ENCODE measurements at places on chromosomes 3 and 15.
A peak's percentile ranks its signal among the peaks of the same experiment; 100 is the strongest.

GRCh38 chr3:187359798-187360486, 8.2 kb upstream of the RTP4 start:
- DNase-seq: no peak

DNA sequence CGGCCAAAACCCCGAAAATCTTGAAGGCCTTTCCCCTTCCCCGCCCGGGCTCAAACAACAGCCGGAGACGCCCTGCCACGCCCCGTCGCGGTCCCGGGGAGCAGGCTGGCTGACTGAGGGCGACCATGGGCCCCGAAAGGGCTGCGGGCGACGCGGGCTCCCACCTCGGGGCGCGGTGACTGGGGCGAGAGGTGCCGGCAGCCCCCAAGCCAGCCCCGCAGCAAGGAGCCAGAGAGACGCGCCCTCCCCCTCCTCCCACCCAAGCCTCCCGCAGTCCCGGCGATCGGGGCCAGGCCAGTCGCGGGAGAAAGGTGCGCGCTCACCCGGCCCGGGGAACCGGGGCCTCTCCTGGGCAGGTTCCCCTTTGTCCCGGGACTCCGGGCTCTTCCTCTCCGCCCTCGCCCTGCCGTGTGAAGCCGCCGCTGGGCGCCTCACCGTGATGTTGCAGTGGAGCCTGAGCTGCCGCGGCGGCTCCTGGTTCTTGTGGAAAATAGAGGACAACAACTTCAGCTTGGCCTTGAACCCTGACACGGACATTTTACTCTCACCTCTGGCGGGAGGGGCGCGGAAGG, 30.6 kb upstream of the ZSCAN2 start:
- peak; percentile 44 for DNase-seq

DNA sequence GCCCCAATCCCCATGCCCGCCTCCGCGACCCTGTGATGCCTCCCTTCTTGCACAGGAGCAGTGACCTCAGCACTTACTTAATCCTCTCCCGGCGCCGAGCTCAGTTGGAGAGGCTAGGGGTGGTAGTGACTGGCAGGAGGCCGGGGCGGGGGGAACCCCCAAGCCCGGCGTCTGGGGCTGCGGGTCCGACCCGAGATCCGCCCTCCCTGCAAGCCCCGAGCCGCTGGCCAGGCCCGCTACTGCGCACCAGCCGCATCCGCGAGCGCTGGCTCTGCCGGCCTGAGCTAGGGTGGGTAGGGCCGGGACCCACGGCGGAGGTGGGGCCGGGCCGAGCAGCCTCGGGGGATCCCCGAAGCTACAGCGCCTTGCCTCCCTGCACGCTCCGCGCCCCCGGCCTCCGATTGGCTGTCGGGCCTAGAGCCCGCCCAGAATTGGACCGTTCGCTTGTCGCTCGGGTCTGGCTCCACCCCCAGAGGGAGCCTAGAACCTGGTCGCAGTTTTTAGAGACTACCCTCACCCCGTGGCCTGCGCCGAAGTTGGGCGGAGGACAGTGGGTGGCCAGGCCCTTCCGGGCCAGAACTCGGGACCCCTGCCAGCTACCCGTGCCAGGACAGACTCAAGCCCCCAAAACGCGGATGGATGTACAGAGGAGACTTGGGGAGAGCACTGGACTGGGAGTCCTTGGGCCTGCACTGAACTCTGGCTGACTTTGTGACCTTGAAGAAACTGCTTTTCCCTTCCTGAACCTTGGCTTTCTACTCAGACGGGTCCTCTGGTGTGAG, at the start of gene C3orf18:
TSS of gene C3orf18 (minus strand) at position 362 of the 782 bp plus-strand sequence. CDS start 2,048 bp downstream, outside the sequence.
- peak; percentile 92 for DNase-seq

- no peak for DNase-seq
Measured at GRCh38 chr3:61450866-61451265, 110.5 kb upstream of the PTPRG start.

- no peak for DNase-seq
Measured at GRCh38 chr3:105401254-105401653, 34.5 kb downstream of the ALCAM start.

GRCh38 chr3:57331078-57331610, 38.7 kb upstream of the ASB14 start:
- no peak for DNase-seq

GRCh38 chr3:9949626-9950025, 2.6 kb downstream of the PRRT3 start:
- DNase-seq: no peak

- no peak for DNase-seq
Measured at GRCh38 chr3:147113293-147114044, 292.9 kb downstream of the ZIC4 start.

DNA sequence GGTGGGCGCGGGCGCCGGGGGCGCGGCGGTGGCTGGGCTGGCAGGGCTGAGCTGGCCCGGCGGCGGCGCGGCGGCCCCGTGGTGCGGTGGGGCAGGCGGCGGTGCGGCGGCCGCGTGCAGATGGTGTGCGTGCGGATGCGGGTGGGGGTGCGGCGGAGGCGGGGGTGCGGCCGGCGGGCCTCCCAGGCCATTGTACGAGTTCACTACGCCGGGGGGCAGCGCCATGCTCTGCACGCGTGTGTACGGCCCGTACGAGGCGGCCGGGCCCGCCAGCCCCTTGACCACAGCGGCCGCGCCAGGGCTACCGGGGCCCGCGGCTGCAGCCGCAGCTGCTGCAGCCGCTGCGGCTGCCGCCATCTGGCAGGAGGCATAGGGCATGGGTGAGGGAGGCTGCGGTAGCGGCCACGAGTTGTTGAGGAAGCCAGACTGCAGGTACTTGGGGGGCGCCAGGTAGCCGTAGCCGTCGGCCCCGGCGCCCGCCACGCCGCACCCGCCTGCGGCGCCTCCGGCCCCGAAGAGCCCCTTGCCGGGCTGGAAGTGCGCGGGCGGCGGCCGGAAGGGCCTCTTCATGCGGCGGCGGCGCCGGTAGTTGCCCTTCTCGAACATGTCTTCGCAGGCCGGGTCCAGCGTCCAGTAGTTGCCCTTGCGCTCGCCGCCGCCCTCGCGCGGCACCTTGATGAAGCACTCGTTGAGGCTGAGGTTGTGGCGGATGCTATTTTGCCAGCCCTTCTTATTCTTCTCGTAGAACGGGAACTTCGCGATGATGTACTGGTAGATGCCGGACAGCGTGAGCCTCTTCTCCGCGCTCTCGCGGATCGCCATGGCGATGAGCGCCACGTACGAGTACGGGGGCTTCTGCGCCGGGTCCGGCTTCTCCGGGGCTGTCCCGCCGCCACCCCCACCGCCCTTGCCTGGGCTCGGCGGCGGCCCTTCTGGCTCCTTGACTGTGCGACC, 951 bp downstream of the FOXL2 start:
- DNase-seq: no peak

- DNase-seq: no peak
Measured at GRCh38 chr3:99084156-99084555, 182.7 kb upstream of the DCBLD2 start.

DNA sequence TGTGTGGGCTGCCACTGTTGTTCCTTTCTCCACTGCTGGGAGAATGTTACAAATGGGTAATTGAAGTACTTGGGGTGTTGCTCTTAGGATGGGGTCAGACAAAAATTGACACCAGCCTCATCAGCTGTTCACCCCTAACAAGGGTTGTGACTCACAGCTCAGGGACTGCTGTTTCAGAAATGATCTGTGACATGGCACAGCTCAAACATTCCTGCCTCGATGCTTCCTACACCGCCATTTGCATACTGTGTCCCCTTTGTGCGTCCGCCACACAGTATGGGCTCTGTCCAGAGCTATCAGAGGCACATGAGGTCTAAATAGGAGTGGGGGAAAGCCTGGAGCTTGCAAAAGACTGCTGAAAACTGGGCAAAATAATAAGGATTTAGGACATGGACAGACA, 43.9 kb downstream of the CCNL1 start:
- DNase-seq: no peak

DNA sequence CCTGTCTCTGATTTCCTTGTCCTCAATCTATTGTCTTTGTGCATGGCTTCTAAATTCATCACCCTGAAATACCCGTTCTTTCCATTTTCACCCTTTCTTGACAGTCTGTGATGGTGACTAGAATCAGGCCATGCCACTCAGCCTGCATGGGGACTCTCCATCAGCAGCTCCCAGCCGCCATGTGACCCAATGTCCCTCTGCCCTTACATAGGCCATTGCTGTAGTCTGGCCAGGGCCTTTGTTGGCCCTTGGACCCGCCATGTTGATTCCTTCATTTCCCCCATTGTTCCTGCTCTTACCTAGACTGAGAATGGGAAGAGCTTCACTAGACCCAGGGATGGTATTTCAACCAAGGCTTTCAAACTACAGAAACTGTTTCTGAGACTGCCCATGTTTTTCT, 45.8 kb downstream of the SPSB4 start:
- no peak for DNase-seq

DNA sequence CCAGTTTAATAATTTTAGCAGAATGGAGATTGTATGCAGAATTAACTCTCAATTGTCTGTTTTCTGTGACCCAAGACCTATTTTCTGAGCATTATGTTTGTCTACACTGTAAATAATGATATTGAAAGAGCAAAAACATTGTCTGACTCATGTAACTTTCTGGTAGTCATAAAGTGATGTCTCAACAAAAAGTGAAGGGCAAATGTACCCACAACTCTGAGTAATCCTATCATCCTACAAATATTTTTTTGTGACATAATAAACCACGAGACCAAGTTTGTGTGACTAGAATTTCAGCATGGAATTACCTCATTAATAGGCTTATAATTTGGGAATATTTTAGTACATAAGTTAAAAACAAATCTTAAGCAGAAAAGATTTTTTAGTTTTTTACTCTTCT, 15.4 kb upstream of the ABHD10 start:
- no peak for DNase-seq

DNA sequence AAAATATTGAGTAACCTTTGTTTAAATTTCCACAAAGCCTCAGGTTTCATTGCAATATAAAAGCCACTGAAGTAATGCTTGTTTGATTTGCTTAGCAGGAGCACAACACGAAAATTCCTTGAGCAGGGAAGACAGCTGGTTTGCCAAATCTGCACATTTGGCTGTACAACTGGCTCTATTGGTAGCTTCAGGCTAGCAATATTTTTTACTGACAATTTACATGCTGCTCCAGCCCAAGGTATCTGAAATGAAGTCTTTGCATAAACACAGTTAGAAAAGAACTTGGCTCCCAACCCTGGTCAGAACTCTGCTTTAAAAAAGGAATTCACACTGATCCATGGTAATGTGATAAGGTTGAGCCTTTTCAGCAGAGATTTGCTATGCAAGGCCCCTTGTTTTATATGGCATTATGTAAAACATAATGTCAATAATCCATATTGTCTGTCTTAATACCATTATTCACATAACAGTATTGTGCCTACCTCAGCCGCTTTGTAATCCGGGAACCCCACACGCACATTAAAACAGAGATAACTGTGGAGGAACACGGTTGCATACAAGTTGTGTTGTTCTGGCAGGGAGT, 55.7 kb upstream of the CHL1 start:
- DNase-seq: no peak

DNA sequence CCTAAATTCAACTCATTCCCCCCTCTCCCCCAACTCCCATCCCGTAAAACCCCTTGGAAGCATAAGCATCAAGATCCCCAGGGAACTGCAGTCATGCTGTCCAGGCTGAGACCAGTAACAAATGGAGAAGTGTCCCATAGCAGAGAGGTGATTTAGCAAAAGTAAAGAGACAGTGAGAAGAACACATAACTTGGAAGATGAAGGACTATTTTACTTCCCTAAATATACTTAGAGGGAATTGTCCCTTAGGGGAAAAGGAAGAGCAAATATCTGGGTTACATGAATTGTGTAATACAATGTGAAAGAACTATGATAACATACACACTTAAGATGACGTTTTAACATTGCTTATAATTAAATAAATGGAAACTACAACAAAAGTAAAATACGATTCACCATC, 61.6 kb upstream of the LRRFIP2 start:
- DNase-seq: no peak

DNA sequence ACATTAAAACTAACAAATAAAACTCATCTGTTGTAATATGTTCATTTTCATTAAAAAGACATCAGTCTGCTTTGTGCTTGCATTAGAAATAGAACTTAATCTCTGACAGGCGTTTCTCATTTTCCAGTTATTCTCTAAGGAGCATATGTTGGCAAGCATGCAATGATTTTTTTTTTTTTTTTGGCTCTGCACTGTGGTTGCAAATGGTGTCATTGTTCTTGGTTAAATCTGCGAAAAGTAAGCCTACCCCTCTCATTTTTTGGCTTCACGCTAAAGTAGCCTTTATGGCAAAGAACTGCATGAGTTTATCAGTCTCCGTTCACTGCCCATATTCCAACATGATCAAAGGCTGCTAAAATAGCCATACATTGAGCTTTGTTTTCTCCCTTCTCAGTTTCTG, 403.2 kb downstream of the MECOM start:
- peak; percentile 11 for DNase-seq

GRCh38 chr15:59550530-59550929, 61.1 kb upstream of the GCNT3 start:
- no peak for DNase-seq

DNA sequence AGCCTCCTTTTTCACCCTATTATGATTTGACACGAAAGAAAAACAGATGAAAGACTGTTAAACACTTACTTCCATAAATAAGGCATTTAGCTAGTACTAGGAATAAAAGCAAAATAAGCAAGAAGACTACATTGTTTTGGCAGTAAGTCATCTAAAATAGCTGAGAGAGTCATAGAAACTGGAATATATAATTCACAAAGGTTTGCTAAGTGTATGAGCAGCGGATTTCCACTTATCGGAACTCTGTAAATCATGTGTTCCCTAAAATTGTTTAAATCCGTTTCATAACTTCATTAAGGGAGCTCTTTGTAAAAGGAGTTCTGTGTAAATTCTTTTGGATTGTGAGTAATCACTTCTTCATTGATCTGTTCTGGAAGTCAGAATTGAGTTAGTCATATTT, 202.5 kb upstream of the CBLB start:
- DNase-seq: no peak

GRCh38 chr3:127457094-127457475, 133.4 kb downstream of the TPRA1 start:
- no peak for DNase-seq

- DNase-seq: no peak
Measured at GRCh38 chr3:119428538-119428937, 34.9 kb downstream of the TMEM39A start.

- no peak for DNase-seq
Measured at GRCh38 chr3:78762121-78762520, 1005.7 kb downstream of the ROBO1 start.

DNA sequence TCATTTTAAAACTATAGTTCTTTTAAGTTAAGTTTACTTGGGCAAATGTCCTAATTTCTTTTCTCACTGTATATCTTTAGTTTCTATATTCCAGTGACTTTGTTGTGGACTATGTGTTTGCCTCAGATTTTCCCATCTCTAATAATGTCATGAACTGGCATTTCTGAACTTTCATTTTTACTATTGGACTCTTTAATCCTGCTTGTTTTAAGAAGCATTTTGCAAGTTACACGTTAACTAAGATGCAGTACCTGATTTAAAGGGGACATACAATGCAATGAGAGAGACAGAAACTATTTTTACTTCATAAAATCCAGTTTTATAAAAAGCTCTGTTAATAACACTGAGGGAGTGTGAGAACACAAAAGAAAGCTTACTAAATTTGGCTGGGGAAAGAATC, 58.6 kb upstream of the PHLDB2 start:
- no peak for DNase-seq

- DNase-seq: no peak
Measured at GRCh38 chr3:3081381-3082233, 28.6 kb downstream of the IL5RA start.
